NCI-H1694 (cell line): ENCODE measurements at places on chromosomes 7 and 10.

DNA sequence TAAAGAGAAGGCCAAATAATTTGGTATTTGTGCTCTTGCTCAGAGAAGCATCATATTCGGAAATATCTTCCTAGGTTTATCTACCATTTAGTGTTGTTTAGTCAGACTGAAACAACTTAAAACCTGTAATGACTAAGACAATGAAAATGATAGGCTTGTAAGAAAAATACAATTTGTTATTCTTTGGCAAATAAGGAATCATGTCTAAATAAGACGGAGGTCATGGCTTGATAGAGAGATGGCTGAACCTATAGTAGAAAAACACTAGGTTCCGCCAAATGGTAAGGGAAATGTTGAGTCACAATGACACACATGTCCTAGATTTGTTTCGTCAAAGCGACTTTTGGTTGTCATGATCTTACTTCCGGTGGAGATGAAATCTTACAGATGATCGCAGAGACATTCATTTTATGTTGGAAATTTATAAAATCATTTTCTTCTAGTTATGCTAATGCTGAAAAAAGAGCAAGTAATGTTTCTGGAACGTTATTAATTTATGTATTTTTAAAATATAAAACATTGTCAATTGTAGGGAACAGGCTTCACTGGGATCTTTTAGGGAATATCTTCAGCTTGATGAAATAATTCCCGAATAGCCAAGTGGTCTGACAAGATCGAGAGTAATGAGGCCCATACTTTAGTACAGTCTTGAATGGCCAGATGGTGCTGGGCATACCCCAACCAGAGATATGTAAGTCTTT lies 1.0 kb downstream of the SRGN start:
- DNase-seq: no peak

DNA sequence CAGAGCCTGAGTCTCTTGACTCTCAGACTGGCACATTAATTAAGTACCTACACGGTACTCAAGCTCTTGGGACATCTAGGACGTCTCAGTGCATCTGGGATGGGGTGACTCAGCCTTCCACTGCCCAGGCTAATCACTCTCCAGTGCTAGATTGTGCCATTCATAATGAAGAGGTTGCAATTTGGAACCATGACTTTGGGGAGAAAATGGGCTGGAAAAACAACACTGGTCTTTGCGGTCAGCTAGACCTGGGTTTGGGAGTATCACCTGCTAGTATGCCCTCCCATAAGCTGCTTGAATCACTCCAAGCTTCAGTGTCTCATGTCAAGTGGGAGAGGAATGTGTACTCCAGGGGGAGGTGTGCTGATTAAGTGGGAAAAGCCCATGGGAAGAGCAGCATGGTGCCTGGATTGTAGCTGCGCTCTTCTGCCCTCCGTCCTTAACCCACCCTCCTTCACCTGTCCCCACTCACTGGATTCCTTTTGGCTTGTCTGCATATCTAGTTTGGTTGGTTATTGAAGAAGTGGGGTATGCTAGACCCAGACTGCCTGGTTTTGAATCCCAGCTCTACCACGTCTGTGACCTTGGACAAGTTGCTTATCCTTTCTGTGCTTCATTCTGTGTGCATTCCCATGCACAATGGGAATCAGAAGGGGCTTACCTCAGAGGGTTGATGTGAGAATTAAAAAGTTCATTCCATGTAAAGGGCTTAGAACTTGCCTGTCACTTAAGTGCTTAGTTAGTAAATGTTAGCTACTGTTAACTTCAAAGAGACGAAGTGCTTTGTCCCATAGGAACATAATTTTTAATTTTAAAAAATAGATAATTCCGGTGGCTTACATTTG lies 3.8 kb downstream of the NFE2L3 start:
- DNase-seq: no peak

GRCh38 chr10:62904281-62904875 lies 88.2 kb upstream of the EGR2 start:
- DNase-seq: no peak

DNA sequence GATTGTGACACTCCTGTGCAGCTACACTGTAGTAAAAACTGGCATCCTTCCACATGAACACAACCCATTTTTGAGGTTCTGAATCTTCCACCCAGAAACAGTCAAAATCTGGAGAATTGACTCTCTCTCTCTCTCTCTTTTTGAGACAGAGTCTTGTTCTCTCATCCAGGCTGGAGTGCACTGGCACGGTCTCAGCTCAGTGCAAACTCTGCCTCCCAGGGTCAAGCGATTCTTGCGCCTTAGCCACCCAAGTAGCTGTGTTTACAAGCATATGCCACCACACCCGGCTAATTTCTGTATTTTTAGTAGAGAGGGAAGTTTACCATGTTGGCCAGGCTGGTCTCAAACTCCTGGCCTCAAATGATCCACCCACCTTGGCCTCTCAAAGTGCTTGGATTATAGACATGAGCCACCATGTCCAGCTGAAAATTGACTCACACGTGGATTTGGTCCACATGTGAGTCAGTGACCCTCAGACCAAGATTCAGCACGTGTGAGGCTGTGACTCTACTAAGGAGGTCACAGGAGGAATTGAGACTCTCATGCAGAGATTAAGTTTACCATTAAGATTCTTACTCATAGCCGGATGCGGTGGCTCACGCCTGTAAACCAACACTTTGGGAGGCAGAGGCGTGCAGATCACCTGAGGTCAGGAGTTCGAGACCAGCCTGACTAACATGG lies 12.1 kb upstream of the ZNF107 start:
- DNase-seq: no peak

GRCh38 chr10:3866332-3866731 lies 81.3 kb upstream of the KLF6 start:
- DNase-seq: no peak

GRCh38 chr7:5396542-5396941 lies 27.1 kb downstream of the TNRC18 start:
- no peak for DNase-seq

DNA sequence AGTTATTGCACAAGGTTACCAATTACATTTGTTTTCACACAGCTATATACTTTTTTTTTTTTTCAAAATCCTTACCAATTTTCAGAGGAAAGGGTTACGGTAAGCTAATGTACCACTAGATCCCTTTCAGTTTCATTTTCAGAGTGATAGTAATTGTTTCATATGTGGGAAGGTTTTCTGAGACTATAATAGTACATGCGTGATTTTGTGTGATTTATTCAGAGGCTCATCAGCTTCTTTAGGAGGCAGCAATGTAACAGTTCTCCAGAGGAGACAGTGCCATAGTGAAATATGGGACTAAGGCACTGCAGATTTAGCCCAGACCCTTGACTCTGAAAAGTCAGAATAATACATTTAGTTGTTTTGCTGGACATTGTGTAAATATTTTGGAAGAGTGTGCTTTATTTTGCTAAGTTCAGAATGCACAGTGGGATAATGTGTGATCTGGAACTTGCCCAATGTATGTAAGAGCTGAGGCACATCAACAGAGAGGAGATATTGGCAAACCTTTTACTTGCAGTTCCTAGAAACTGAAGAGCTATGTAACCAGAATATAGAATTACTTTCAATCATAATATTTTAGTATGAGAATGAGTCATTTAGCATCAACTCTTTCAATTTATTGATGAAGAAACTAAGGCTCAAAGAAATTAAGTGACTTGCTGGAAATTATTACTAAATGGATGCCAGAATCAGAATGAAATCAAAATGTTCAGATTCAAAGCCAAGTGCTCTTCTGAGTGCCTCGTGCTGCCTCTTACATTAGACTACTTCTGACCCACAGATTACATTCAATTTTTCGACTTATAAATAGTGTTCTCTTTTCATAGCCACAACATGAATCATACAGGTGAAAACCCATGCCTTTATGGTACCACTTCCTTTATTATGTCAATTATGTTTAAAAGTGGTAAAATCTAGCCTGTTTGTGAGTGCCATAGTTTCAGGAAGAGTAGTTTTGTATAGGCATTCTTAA lies 207.7 kb upstream of the TEX47 start:
- DNase-seq: no peak

DNA sequence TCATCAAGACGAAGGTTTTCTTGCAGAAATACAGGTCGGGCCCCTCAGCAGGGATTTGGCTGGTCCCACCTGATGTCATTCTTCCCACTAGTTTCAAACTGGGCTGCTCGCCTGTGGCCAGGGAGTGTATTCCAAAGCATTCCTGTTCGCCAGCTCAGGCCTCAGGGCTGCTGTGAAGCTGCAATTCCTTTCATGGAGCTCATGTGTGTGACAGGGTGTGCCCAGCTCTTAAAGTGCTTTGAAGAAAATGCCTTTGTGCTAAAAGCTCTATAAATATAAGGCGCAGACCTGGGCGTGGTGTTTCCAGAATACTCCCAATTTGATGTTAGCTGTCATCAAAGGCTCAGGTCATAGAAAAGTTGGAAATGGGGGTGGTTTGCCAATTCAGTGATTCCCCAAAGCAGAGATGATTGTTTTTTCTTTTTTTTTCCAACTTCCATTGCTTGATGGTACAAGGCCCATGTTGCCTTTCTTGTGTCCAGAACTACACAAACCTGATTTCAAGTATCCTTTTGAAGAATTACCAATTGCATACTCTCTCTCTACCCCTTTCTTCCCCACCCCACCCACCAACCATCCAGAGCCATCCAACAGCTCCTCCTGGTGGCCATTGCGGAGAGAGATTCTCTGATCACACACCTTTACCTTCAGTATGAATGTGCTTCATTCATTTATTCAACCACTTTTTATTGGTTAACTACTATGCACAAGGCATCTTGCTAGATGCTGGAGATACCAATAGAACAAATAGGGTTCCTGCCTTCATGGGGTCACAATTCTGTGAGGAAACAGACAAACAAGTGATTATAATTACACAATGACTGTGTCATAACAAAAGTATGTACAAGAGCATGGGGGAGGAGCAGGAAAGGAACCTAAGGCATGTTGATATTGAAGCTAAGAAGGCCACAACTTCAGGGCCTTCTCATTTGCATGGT lies 297.3 kb upstream of the LYZL1 start:
- no peak for DNase-seq

DNA sequence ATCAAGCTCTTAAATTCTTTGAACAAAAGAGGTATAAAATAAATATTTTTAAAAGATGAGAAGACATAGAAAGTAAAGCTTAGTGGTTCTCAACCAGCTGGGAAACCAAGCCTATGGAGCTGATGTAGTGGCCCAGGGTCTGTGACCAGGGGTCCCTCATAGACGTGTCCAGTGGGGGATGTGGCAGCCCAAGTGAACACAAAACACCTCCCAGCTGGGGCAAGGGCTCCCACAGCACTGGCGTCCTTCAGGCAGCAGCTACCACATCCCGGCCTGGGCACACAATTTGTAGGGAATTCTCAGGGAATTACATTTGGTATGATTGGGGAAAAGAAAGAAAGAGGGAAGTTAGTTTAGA lies 17.8 kb upstream of the CCDC71L start:
- DNase-seq: no peak

DNA sequence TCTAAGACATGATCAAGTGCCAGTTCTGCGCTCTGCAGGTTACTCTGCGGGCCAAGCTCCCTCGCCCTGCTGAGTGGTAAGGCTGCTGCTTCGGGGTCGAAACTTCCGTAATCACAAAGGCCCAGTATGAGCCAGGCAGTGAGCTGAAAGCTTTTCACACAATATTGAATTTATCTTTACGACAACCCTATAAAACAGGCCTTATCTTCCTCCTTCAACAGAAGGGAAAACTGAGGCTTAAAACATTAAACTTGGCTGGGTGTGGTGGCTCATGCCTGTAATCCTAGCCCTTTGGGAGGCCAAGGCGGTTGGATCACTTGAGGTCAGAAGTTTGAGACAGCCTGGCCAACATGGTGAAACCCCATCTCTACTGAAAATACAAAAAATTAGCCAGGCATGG lies 83.3 kb downstream of the FAM107B start:
- no peak for DNase-seq

GRCh38 chr10:88889559-88890337 lies 9.7 kb downstream of the STAMBPL1 start:
- DNase-seq: no peak

GRCh38 chr7:124171068-124171467 lies 138.2 kb upstream of the TMEM229A start:
- peak; percentile 12 for DNase-seq

DNA sequence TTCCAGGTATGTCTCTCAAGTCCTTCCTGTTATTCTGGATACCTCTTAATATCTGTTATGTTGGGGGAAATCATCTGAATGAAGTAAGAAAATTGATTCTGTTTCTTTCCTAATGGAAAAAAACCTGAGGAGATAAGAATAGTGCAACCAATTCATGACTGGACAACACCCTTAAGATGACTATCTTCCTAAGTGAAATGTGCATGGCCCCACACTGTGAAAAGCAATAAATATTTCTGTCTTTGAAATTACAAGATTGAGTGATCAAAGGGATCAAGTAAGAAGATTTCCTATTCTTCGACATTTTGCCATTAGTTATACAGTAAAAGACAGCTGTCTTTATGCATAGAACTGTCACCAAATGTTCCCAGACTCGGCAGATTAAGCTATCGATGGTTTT lies 73.9 kb downstream of the CHCHD3 start:
- DNase-seq: no peak

GRCh38 chr7:45922810-45923209 lies 1.7 kb upstream of the IGFBP3 start:
- DNase-seq: no peak

DNA sequence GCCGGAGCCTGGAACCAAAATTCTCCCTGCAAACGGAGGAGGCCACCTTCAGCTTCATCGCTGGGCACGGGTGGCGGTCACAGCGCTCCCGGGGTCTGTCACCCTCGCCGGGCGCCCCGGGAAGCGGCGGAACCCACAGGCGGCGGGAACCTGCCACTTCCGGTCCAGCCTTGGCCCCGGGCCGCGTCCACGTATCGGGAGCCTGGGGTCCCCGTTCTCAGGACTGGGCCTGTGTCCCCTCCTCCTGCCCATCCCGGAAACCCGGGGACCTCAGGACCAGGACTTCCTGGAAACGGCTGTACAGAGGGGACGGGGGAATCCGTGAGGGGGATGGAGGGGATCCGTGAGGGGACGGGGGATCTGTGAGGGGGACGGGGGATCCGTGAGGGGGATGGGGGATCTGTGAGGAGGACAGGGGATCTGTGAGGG lies 25.4 kb downstream of the PDGFA start:
- no peak for DNase-seq

GRCh38 chr7:100681491-100682227 lies 8.1 kb downstream of the GNB2 start:
- DNase-seq: no peak

- DNase-seq: no peak
Measured at GRCh38 chr7:129828989-129829736, 123.6 kb downstream of the UBE2H start.

DNA sequence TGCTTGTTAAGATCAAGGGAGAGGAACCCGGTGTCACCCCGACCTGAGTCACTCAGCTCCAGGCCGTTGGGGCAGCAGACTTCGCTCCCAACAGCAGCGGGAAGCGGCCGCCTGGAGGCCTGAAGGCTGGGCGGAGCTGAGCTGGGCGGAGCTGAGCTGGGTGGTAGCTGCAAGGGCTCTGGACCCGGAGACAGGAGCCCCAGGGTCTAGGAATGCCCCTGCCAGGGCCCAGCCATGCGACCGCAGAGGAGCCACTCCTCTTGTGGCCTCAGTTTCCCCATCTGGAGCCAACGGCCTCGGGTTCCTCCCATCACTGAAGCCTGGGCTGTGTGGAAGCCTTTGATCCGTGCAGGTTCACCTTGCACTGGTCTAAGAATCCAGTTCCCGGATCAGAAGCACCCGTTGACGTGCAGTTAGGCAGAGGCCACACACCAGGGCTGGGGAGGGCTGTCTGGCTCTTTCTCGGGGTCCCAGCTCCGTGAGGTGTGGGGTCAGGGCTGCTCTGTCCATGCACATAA lies 21.9 kb upstream of the DPYSL4 start:
- no peak for DNase-seq
